ENCODE measurements at places on chromosomes 2 and 18.

DNA sequence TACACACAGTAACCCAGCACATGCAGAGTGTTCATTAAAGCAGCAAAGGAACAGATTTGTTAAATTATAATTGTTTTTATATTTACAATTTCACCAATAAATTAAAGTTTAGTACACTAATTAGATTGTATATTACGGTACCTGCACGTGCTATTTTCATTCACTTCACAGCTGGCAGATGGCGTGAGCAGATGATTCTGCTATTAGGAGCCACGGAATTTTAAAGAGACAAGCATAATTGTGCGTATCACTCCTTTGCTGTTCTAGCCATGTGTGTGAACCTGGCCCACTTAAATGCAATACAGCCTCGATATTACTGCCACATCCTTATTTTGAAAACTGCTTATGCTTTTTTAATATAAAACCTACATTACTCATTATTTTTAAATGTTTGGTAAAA, 332.8 kb upstream of the SOX11 start:
- no peak for DNase-seq

DNA sequence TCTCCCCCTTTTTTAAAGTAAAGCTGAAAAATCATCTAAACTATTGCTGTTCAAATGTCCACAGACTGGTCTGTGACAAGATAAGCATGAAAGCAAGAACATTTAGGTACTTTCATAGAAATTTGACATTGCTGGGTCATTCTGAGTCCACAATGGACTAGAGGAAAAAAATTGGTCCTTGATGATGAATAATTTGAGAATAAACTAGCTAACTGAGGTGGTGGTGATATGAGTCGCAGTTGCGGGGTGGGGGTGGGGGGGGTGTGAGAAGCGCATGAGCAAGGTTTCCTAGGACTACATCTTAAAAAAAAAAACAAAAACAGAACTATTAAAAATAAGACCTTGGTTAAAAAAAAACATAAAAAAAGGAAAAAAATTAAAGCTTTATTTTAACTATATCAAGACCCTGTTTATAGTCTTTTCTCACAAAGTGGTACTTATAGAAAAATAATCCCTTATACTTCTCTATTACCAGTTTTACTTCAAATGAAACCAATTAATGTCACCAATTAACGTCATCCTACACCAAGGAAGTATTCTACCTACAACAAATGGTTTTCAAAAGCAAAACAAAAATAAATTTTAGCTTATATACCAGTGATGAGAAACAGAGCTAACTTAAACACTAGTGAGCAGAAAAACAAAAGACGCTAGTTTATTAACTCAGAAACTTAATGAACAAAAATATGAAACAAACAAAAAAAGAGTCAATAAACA, 88.1 kb downstream of the ASXL2 start:
- no peak for DNase-seq

DNA sequence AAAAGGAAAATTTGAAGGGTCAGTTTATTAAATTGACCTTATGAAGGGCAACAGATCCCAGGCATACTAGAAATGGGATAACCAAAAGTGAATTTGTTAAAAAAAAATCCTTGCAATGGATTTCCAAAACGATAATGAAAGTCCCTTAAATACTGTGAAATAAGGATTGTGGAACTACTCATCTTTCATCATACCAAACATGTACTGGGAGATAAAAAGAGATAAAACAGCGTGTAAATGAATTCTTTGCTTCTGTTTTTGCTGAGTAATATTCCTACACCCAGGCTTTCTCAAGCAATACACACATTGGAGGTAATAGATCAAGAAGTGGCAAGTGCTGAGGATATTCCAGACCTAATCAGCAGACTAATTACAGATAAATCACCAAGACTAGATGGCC, 3.8 kb downstream of the LYPD6 start:
- DNase-seq, result no peak

DNA sequence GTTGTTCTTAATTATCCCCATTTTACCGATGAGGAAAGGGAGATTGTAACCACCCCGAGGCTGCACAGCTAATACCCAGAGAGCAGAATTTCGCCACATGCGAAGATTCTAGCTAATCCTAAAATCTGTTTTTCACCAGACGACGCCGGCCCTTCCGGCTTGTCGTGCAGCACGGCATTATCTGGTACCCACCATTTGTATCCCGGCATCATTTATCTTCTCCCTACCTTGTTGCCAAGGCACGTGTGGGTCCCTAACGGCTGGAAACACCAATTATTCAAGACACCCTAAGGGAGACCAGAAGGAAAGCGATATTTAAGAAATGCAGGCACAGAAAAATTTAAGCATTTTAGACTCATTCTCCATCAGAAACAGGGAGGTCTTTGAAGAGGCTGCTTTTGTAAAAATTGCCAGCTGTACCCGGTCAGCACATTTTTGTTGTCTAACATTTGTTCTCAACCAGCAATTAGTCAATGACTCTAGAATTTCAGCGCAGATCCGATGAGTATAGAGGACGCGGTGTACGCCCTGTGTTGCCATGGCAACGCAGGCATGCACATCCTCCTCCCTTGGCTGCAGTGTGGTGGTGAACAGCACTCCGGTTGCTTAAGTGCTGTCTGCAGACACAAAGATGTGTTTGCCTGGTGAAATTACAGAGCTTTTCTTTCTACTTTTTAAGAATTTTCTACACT, 111.6 kb downstream of the AGAP1 start:
- peak; percentile 85 for DNase-seq

DNA sequence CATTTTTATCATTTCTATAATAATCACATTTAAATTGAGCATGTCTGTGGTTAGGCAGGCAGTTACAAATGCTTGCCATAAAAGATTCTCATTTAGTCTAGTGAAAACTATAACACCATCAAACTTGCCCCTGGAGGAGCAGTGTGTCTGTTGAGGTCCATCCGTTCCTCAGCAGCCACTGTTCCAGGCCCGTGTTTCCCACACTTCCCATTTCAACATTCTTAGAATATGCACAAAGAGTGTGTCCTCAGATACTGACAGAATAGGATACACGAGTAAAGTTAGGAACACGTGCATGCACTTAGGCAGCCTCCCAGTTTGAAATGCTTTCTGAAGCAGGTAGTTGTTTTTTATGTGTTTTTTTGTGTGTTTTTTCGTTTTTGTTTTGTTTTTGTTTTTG, 39.9 kb downstream of the NCK2 start:
- DNase-seq, result no peak

DNA sequence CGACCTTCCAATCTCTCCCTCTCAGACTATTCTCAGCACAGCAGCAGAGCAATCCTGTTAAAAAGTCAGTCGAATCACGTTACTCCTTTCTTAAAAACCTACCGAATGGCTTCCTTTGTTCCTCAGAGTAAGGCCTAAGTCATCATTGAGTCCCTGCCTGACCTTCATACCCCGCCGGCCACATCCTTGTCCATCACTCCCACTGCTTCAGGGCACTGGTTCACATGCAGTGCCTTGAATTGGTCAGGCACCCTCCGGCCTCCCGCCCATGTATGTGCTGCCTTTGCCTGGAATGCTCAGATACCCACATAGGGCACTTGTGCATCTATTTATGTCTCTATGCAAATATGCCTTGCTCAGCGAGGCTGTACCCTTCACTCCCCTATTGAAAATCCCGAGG, 206.4 kb downstream of the DLGAP1 start:
- DNase-seq, result no peak

- no peak for DNase-seq
Observed at GRCh38 chr2:237059155-237059875, 26.4 kb upstream of the COPS8 start.

DNA sequence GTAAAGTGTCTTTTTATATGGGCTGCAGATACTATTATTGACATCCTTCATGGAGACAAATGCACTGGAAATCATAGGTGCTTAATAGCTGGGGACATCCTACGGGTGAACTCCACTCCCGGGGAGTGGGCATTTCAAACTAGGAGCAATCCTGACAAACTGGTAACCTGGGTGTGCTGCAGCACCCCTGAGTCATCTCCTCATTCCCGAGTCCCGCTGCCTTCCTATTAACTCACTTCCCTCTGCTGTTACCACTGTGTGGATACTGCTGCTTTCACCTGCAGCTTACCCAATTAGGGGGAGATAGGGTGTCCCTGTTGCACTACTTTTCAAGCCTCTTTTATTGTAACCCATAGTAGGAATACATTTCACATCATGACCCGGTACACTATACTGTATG, 134.2 kb downstream of the RAPGEF4 start:
- no peak for DNase-seq

DNA sequence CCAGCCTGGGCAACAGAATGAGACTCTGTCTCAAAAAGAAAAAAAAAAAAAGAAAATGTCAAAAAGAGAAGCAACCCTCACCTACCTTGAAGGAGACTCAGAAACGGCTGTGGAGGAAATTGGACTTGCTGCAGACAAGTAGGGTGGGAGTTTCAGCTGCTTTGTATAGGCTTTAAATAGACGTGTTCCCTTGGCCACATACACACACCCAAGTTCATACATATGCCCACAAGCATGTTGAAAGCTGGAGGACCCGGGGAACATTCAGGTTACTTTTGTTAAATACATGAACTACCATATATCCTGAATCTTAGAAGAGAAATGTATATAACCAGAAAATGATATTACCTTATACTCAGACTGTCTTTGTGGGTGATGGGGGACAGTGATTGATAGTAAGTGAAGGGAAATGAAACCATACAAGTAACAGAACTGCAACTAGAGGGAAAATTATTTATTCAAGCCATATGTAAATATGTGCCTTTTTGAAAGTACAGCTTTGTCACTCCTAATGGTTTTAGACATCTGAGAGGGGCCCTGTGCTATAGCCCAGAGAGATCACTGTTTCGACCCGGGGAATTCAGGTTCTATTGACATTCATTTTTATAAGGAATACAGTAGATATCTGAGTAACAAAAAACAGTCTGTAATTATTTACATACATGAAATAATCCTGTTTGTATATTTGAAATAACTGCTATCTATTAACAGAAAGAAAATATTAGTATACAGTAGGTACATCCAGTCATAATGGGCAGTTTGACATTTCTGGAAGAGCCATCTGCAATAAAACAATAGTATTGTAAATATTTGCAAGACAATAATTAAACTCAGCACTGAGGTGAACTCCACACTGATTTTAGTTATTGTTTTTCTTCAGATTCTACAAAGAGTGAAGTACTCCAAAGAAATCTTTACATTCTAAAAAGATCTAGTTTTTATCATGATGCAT, 48.0 kb upstream of the TGIF1 start:
- no peak for DNase-seq

- DNase-seq, result no peak
Observed at GRCh38 chr2:239393941-239394340, 6.9 kb downstream of the HDAC4 start.

DNA sequence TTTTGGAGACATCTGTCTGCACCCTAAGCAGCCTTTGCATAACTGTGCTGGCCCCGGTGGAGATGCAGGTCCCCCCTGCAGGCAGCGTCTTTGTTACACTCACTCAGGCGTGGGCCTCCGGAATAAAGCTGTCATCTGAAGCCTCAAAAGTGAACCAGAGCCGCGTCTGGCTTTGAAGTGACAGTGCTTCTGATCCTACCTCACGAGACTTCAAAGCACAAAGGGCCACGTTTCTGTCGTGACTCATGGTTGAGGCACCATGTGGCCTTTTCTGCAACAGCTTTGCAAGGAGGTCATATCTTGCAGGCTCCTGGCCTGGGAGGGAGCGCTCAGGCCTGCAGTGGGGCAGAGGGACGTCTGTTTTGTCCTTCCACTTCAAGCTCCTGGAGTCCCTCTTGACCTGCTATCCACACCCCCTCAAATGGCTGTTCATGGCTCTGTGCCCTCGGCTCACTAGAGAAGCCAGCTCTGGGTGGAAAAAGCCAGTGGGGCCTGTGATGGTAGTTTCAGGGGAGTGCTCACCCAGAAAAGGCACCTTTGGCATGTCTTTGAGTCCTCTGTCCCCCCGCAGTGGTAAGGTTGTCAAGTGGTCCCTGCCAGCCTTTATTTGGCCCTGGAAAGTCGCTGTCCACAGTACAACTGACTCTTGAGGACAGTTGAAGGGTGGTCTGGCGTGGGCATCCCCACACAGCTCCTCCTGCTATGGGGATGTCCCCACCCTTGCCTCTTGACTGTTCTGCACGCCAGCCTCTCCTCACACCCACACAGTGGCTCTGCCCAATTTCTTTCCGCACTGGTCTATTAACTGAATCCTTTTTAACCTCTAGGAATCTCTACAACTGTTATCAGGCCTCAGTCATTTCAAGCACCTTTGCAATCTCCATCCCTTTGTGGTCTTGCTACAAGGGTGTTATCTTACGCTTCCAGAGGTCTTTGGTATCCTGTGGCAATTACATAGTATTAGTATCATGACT, 19.3 kb downstream of the GPR55 start:
- no peak for DNase-seq

- DNase-seq, result no peak
Observed at GRCh38 chr2:159042115-159042850, 73.8 kb downstream of the TANC1 start.

GRCh38 chr2:44163777-44164176, 4.9 kb upstream of the PPM1B start:
- DNase-seq, result no peak

- DNase-seq, result no peak
Observed at GRCh38 chr2:149732001-149732685, 144.6 kb upstream of the MMADHC start.

GRCh38 chr18:36693931-36694620, 134.7 kb downstream of the TPGS2 start:
- peak; percentile 77 for DNase-seq

DNA sequence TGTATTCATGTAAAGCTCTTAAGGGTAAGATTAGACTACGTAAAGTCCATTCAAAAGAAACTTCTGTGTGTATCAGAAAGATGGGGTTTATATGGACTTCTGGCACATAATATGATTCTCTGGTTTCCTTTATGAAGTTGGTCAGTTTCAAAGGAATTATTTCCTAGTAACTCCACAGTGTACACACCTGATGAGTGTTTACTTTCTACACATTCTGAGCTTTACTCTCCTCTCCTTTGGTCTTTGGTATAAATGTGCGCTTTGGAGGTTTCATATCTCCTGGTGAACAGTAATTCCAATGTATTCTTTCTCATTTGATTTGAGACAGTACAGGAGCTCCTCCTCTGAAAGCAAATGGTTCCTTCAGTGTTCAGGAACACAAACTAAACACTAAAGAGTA, 88.1 kb downstream of the OXER1 start:
- no peak for DNase-seq

- no peak for DNase-seq
Observed at GRCh38 chr2:168480356-168480755, 24.3 kb downstream of the CERS6 start.

DNA sequence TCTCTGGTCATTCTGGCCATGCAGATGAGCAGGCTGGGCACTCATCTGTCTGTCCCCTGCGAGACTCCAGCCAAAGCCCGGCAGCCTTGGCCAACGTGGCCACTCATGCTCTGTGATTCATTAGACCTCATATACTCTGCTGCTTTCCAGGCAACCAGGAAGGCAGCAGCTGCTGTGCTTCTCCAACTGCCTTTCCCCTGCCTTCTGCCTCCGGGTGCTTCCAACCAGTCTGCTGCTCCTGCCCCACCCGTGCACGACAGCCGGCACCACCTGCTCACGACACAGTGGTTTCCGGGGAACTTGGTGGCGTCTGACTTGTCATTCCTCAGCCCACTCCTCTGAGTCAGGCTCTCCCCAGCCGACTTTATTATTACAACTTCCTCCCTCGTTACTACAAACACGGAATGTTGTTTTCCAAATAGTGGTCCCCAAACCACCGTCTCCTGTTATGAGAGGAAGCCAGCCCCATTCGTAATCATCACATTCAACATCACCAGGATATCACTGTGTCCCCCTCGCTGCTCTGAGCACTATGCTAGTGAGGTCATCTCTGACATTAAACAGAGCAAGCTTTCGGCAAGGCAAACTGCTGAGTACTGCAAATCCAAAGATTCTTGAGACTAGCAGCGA, 392.4 kb downstream of the ALK start:
- DNase-seq, result no peak

- DNase-seq, result peak; percentile 25
Observed at GRCh38 chr2:179201869-179202268, 62.8 kb downstream of the SESTD1 start.

Measured in spinal cord (tissue), 10 donors.